ENCODE measurements at places on chromosomes 4 and X. TPM values are rescaled to one million over a fixed set of nuclear protein-coding genes. Genes with fewer than 3 reads are reported as not detected.

DNA sequence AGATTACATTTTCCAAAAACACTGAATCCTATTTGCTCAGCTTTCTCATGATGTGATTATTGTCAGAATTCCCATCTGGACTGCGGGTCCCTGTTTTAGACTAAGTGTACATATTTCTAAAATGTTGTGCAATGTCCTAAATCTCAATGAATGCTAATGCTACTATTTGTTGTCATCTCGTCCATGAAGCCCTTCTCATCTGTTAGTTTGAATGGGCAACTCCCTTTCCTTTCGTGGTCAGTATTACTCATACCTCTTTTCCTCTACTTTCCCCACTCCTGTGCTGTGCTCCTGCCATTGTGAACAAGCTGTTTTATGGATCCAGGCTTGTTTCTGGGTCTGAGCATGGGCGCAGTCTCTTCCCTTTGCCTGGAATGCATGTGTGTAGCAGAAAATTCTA is 91.0 kb downstream of the MID1 start:
- no peak for DNase-seq
- no peak overlapping the region for H3K27ac ChIP-seq
- H3K4me1 ChIP-seq, result no peaks in the 10 kb centered on the region
- no peaks in the 10 kb centered on the region for H3K27me3 ChIP-seq
- no peak overlapping the region for H3K4me3 ChIP-seq

DNA sequence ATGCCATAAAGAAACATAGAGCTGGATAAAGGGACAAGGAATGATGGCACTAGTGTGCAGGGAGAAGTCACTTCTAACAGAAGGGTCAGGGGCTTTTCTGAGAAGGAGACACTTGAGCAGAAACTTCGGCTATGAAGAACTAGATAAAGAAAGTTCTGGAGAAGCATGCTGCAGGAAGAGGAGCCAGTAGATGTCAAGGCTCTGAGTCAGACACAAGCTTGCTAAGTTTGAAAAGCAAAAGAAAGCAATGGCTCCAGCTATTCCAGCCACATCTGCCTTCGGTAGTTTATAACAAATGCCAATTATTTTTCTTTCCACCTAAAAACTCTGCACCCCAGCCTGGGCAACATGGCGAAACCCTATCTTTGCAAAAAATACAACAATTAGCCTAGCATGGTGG is 7.5 kb downstream of the NUDT6 start:
- no peak for DNase-seq
- H3K36me3 ChIP-seq, result no peaks in the 10 kb centered on the region
- H3K27me3 ChIP-seq, result no peaks in the 10 kb centered on the region
- H3K4me3 ChIP-seq, result no peak overlapping the region

DNA sequence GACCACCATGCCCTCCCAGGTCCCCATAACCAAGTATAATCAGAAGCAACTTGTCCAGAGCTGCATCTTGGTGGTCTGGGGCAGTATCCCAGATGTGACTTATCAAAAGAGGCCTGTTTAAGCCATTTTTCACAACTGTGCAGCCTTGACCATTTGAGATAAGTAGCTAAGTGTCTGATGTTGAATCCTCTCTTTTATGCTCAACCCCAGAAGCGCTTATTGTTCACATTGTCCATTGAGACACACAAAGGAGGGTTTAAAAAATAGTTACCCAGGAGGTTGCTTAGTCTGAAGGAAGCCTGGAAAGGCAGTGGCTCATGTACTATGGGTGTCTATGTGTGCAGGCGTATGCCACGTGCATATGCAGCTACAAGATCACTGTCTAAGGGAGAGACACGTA is 27.0 kb downstream of the ENPP6 start:
- no peak overlapping the region for H3K27ac ChIP-seq
- DNase-seq, result no peak

GRCh38 chr4:166091912-166092510 is 219.0 kb downstream of the TLL1 start:
- H3K36me3 ChIP-seq, result no peaks in the 10 kb centered on the region
- no peak overlapping the region for H3K27ac ChIP-seq
- no peaks in the 10 kb centered on the region for H3K27me3 ChIP-seq
- no peak for DNase-seq

PNMA5 gene
- total RNA-seq, result not detected
